Stimulated activated naive CD4-positive, alpha-beta T cell treated with Interleukin-2 at 50 U/mL for 16 hours (primary cell): ENCODE measurements at places on chromosomes 2 and 18.

GRCh38 chr2:161915121-161915520 is 158.9 kb downstream of the DPP4 start:
- DNase-seq = no peak

GRCh38 chr2:102229141-102229769 is 42.4 kb downstream of the IL1RL2 start:
- DNase-seq = no peak

DNA sequence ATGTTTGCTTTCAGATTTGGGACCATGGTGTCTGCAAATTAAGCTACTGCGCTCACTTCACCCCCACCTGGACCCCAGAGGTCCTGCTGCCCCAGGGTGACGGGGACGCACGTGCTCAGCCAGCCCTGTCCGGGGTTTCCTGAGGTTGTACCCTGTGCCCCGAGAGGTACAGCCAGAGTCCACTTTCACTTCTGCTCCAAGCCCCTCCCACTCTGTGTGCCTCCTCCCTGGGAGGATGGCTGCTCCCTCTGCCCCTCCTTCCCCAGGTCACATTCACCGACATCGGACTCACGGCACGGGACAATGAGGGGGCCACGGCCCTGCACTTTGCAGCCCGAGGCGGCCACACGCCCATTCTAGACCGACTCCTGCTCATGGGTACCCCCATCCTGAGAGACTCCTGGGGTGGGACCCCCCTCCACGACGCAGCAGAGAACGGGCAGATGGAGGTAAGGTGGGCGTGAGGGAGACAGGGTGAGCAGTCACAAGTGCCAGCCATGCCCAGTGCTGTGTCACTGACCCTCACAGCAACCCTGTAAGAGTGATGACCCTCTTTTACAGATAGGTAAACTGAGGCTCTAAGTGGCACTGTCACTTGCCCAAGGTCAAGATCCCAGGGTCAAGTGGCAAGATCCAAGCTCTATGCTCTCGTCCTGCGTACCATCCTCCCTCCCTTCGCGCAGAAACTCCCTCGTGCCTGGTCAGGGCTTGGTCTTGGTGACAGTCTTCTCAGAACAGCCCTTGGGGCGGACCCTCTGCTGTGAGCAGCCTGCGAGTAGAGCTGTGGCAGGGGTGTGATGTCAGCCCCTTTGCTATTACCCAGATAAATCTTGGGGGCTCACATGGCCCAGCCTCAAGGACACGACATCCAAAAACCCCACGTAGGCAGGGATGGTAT is 7.6 kb downstream of the ESPNL start:
- DNase-seq = no peak

GRCh38 chr2:160751021-160751420 is 257.4 kb upstream of the RBMS1 start:
- DNase-seq = no peak

DNA sequence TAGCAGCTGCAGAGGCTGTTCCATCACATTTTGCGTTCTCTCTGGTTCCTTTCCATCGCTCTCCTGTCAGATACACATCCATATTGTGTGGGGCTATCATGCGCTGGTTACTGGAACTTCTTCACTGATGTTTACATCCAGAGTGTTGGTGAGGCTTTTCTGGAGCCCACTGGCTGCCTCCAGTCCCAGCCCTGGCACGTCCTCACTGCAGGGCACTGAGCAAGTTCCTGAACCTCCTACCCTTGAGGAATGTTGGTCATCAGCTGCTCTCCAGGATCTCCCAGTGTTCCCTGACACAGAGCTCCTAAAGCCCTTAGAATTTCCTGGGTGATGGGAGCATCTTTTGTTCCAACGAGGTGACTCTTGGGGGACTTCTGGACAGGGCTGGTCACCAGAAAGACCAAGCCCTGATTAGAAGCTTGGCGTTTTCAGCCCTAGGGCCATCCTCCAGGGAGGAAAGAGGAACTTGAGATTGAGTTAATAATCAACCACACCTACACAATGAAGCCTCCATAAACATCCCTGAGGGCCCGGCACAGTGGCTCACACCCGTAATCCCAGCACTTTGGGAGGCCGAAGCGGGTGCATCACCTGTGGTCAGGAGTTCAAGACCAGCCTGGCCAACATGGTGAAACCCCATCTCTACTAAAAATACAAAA is 81.3 kb downstream of the TFCP2L1 start:
- DNase-seq = no peak

GRCh38 chr2:241595600-241596140 is 37.1 kb downstream of the BOK start:
- DNase-seq = no peak

DNA sequence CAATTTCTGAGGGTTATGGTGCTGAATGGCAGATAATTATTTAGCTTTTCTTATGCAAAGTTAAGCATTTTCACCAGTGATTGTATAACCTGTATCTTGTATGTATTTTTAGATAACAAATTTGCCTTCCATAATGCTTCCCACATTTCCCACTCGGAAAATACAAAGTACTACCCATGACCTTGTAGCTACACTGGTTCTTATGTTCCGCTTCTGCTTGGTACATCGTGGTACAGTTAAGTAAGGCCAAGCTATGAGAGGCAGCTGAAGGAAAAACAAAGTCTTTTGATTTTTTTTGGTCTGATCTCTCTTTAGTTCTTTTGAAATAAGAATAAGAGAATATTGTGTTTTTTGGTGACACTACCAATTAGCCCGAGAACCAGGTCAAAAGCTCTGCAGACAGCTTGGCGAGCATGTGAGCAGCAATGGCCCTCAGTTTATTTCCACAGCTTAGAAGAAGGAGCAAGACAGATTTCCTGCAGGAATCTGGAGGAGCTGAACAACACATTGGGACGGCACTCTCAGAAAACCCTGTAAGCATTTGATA is 26.8 kb downstream of the SH3YL1 start:
- no peak for DNase-seq

DNA sequence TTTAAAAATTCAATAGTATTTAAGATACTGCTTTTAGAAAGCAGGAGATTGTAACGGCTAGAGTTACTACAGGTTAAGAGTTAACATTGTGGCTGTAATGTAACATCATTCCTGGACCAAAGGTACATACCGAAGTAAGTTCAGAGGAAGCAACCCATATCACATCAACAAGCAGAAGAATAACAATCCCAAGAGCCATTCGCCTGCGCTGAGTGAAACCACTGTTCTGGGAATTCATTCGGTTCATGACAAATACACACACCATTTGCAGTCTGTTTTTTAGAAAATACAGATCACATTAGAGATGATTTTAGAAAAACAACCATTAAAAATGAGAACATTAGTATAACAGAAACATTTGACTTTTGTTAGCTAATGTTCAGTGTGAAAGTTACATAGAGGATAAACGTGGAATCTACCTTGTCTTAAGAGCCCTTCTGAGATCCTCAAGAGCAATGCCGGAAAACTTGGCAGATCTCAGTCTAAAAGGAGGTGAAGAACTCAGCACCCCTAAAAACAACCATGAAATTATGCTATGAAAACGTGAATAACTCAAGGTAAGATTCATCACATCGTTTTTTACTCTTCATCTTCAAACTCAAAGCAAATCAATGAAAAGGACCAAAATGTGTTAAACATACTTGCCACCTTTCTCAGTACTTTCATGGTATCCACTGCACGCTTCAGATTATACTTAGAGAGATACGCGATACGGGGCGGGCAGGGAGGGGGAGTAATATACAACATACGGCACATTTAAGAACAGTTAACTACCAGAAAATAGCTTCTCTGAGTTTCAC is 1.2 kb downstream of the SLC35F5 start:
- no peak for DNase-seq

GRCh38 chr2:103152556-103152955 is 390.7 kb downstream of the TMEM182 start:
- DNase-seq = no peak

- DNase-seq = no peak
Observed at GRCh38 chr2:126986631-126987187, 88.0 kb downstream of the TEX51 start.

GRCh38 chr2:54634564-54635511 is 88.6 kb upstream of the EML6 start:
- DNase-seq = no peak

GRCh38 chr2:114935031-114935430 is 492.6 kb downstream of the DPP10 start:
- no peak for DNase-seq

GRCh38 chr2:20533993-20534622 is 87.2 kb downstream of the RHOB start:
- DNase-seq = no peak

GRCh38 chr2:222751238-222751637 is 79.8 kb downstream of the MOGAT1 start:
- no peak for DNase-seq

GRCh38 chr2:238159071-238159539 is 335 bp downstream of the ERFE start:
- no peak for DNase-seq

- DNase-seq = no peak
Observed at GRCh38 chr18:5424903-5425664, 118.7 kb downstream of the EPB41L3 start.

- DNase-seq = no peak
Observed at GRCh38 chr2:67667054-67667908, 270.1 kb downstream of the ETAA1 start.

- no peak for DNase-seq
Observed at GRCh38 chr2:44937688-44938240, 3.7 kb upstream of the SIX3 start.

DNA sequence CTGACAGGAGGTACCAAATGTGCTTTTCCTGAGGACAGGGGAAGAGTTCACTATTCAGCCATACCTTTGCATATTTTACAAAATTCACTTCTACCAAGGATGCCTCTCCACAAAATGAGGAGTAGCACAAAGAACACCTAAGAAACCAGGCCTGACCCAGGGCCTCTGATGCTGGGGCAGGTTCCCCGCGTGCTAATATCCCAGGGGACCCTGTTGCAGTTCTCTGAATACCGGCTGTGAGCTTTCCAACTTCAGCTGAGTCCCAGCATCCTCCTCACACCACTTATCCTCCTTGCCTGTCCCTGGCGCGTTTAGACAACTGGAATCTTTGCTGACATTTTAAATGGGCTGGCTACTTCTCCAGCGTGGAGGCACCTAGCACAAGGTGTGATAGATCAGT is 142.3 kb downstream of the BCL2 start:
- no peak for DNase-seq

DNA sequence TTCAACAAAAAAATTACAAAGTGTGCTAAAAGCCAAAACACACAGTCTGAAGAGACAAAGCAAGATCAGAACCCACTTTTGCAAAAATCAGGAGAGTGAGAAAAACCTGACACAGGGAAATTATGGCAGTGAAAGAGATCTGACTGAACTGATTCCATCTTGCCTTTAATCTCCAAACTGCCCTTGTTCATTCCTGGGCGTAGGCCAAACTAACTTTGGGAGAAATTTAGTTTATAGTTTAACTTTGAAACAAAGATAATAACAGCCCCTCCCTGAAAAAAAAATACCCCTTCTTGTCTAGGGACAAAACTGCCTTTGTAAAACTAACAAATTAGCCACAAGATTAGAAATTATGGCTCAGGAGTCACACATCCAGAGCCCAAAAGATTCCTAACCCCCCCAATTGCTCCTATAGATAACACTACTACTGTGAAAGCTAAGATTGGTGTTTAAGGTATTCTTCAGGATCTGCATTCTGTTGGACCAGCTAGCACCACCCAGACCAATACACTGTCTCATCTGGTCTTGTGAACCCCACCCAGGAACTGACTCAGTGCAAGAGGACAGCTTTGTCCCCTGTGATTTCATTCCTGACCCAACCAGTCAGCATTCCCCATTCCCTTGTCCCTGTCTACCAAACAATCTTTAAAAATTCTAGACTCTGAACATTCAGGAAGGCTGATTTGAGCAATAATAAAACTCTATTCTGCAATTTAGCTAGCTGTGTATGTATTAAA is 226.1 kb upstream of the SH3BP4 start:
- no peak for DNase-seq

DNA sequence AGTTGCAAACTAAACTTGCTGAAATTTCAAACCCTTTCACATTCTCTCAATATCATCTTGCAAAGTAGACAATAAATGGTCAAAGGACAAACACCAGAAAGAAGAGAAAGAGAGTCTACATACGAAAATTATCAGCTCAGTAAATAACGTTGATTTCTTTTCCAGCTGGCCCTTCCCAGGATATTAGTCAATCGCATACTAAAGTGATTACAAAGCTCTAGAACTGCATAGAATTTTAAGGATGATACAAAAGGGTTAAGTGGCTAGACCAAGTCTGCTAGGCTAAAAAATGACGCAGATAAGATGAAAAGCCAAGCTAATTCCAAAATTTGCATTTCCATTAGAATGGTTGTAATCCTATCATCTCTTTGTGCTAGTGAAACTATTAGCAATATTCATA is 405.7 kb downstream of the FBXO15 start:
- no peak for DNase-seq

DNA sequence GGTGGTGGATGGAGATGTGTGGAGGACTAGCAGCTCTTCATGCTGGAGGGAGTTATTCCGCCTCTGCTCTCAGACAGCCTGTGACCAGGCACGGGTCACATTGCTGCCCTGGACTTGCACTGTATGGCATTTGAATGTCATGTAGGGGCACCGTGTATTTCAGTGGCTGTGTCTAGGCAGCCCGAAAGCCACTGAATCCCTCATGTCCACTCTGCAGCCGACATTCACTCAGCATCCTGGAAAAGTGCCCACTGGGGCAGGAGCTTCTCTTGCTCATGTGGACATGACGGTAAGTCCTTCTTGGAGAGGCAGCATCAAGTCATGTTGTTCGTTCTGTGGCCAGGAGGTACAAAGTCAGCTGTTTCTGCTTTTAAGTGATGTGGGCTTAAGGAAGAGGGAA is 127.9 kb downstream of the SH3RF3 start:
- DNase-seq = no peak

DNA sequence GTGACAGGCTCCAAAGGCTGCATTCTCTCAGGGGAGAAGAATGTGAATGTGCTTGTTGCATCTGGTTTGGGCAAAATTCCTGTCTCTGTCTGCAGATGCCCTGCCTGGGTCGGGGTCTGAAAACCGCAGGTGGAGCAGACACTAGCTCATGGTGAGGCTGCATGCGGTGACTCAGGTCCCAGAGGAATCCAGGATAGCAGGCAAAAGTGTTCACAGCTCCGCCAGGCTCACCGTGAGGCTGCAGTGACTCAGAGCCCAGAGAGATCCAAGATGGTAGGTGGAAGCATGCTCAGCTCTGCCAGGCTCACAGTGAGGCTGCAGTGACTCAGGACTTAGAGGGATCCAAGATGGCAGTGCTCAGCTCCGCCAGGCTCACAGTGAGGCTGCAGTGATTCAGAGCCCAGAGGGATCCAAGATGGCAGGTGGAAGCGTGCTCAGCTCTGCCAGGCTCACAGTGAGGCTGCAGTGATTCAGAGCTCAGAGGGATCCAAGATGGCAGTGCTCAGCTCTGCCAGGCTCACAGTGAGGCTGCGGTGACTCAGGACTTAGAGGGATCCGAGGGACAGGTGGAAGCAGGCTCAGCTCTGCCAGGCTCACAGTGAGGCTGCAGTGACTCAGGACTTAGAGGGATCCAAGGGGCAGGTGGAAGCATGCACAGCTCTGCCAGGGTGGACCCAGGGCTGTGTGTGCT is 200.5 kb downstream of the ACKR3 start:
- DNase-seq = no peak

- no peak for DNase-seq
Observed at GRCh38 chr2:11910971-11911370, 164.5 kb downstream of the LPIN1 start.

- no peak for DNase-seq
Observed at GRCh38 chr2:192286093-192286701, 91.5 kb upstream of the TMEFF2 start.
